Vagina (tissue), 2 donors: ENCODE measurements at places on chromosomes 16 and 17.
A peak's percentile ranks its signal among the peaks of the same experiment; 100 is the strongest.

- no peak for DNase-seq
These were observed 18.9 kb downstream of the COG1 start for GRCh38 chr17:73211745-73212144.

GRCh38 chr16:87178977-87179376, 138.2 kb downstream of the C16orf95 start:
- no peak for DNase-seq

DNA sequence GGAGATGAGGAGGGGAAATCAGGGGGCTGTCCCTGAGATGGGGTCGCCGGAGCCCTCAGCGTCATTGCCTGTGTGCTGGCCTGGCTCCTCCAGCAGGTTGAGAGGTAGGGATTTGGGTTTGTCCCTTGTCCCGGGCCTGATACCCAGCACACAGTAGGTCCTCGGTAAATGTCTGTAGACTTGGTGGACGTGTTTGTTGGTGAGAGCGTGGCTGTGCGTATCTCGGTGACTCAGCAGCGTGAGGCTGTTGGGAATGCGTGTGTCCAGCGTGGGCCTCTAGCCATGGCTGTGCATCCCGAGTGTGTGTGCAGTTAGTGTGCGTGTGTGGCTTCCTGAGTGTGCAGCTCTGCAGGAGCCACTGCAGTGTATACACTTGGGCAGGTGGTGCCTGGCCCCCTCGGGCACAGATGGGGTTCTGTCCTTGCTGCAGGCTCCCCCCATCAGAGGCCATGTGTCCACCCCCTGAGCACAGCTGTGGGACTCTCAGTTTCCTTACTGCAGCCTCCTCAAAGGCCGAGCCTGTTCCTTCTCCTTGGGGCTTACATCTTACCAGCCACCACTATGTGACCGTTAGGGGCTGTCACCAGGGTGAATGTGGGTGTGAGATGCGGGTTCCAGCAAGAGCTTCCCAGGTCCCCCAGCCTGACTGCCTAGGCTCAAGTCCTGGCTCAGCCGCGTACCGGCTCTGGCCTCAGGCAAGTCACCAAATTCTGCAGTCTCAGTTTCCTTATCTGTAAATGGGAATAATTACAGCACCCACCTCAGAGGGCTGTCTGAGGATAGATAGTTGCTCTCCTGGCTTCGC, 5.7 kb downstream of the NECAB2 start:
- DNase-seq: no peak

GRCh38 chr17:48596000-48596734, 2.6 kb upstream of the HOXB5 start:
- no peak for DNase-seq

DNA sequence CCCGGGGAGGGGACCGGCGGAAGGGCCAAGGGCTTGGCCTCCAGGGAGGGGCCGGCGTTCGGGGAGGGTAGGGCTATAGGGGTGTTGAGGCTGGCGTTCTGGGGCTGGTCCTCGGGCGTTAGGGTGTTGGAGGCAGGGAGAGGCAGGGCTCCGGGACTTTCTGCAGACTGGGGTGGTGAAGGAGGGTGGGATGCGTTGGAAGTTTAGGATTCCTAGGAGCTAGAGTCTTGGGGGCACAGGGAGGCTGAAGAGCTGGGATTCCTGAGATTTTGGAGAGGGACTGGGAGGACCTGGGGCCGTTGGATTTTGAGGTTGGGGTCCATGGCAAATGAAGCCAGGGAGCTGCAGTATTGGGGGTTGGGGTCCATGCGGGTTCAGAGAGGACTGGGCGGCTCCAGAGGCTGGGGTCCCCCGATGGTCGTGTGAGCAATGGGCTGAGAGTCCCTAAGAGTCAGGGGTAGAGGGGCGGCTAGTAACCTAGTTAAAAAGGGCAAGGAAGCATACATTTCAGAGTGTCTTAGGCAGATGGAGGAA, 740 bp downstream of the NFATC2IP start:
- DNase-seq: no peak

- no peak for DNase-seq
These were observed 1.8 kb downstream of the PLLP start for GRCh38 chr16:57282510-57283213.

DNA sequence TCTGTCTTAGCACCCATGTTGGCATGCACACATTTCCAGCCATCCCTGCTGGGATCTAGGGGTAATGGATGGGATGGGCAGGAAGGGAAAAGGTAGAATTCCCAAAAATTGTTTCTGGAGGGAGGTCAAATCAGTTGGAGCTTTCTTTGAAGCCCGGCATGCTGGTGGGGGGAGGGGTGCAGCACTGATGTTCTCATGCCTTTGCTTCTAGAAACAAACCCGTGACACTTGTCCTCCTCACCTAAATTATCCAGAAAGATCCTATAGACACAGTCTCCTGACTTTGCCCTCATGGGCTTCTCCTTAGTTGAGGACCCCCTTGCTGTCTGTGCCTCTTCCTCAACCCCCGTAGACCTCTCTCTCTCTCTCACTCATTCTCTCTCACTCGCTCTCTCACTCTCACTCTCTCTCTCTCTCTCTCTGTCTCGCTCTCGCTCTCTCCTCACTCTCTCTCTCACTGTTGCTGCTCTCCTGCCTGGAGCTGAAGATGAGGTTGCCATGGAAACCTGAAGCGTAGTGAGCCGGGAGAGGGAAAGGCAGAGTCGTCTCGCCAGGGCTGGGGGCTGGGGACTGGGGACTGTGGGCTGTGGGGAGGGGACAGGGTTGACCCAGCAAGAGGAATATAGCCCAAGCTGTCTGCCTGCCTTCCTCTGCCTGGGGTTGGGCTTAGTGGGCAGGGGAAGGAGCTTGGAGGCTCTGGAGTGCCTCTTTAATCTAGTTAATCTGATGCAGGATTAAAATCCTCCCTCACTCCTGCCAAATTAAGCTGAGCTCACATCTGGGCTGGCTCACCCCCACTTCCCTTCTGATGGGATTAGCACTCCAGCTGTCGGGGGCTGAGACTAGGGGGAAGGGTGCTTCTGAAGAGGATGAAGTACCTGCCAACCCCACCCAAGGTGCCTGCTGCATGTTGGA, 16.1 kb downstream of the LASP1 start:
- no peak for DNase-seq

DNA sequence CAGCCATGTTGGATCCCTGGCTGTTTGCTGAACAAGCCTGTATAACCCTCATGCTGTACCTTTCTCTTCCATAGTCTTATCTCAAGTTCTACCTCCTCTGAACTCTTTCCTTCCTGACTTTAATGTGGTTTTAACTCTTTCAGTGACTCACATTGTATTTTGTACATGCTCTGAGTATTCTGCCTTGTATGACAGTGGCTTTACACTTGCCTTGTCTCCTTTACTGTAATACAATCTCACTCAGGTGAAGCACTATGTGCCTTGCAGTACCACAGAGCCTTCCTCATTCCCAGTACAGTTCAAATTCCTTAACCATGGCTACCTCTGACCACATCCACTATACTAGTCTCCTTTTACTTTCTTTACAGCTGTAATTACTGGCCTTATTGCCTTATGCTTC, 14.1 kb downstream of the PSMD11 start:
- no peak for DNase-seq

- DNase-seq: no peak
These were observed 20.2 kb downstream of the CDK5RAP3 start for GRCh38 chr17:47990962-47991731.

DNA sequence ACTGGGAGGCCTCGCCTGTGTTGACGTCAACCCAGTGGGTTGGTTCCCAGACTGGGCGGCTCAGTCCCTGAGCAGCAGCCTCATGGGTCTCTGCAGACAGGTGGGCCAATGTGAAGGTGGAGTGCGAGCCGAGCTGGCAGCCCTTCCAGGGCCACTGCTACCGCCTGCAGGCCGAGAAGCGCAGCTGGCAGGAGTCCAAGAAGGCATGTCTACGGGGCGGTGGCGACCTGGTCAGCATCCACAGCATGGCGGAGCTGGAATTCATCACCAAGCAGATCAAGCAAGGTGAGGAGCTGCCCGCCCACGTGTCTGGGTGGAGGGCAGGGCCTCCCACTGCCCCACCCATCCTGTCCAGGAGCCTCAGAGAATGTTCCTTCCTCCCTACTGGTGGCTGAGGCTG, 44.1 kb downstream of the MRC2 start:
- DNase-seq: no peak

DNA sequence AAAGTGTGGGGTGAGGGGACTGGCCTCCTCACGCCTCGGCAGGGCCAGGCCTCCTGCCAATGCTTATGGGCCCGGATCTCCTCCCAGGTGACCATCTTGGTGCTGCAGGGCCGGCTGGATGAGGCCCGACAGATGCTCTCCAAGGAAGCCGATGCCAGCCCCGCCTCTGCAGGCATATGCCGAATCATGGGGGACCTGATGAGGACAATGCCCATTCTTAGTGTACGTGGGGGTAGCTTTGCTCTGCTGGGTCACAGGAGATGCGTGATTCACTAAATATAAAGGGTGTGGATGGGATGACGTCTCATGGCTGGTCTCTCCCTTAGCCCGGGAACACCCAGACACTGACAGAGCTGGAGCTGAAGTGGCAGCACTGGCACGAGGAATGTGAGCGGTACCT, 19.5 kb downstream of the NUP85 start:
- DNase-seq: no peak

- DNase-seq: no peak
These were observed 17.9 kb upstream of the SPN start for GRCh38 chr16:29644973-29645693.

DNA sequence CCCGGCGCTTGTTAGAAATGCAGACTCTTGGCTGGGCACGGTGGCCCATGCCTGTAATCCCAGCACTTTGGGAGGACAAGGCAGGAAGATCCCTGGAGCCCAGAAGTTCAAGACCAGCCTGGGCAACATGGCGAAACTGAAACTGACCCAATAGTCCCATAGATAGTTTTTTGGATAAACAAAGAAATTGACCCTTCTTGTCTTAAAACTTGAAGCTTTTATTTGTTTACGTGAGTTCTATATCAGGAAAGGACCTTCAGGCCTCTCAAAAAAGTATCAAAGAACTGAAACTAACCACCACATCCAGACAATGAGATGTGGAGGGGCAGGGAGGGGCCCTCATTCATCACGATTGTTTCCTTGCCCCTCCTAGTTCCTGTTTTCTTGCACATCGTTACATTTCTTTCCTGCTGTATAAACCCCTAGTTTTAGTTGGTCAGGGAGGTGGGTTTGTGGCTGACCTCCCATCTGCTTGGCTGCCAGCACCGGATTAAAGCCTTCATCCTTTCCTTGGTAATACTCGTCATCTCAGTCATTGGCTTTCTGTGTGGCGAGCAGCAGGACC, 29.9 kb upstream of the PRM1 start:
- no peak for DNase-seq

DNA sequence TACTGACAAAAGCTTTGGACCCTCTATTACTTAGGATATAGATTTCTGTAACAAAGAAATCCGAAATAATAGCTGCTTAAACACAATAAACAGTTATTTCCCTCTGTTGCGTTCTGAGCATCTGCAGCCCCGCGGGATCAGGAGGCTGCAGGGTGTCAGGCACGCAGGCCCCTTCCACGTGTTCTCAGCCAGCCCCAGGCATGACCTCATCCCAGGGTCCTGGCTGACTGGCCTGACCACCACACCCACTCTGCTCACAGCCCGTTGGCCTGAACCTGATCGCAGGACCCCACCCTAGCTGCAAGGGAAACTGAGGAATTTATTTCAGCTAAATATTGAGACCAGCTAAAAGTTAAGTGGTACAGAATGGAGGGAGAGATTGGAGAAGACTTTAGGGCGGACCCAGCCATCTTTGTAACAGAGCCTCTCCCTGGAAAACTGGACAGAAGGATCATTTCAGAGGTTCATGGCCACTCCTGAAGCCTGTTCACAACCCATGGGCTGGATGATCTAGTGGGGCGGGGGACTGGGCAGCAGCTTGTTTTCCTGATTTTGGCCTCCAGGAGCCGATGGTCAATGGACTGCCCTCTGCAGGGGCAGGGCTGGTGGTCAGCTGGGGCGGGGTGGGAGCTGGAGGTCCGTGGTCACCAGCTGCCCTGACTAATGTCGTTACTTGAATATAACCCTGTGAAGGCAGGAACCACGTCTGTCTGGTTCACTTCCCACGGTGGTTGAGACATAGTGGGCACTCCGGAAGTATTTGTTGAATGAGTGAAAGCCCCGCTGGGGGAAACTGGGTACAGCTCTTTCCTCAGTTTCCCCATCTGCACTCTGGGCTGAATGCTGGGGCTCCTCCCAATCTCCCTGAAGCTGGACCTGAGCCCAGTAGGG, 10.9 kb downstream of the CETP start:
- no peak for DNase-seq

DNA sequence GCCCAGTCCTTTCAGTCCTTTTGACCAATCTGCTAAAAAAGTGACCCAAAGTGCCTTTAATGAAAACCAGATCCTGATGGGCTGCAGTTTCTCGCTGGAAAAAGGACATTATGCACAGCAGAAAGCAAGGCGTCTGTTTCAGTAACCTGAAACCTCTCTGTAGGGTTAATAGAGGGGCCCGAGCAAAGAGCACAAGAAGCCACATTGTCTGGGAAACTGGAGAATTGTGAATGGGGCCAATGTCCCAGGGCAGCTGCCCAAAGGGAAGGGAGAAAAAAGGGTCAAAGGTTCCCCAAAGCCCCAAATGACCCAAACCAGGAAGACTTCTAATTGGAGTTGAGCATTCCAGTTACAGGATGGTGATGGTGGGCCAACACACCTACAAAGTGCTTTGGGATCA, 3.0 kb downstream of the OTOA start:
- no peak for DNase-seq

- no peak for DNase-seq
These were observed 34.0 kb downstream of the CPNE2 start for GRCh38 chr16:57126411-57126810.

- no peak for DNase-seq
These were observed 70.1 kb downstream of the SMG6 start for GRCh38 chr17:2233441-2233947.

GRCh38 chr17:43766413-43767052, 7.9 kb upstream of the SOST start:
- no peak for DNase-seq

- DNase-seq: no peak
These were observed 22.6 kb downstream of the SMPD3 start for GRCh38 chr16:68425498-68426346.

GRCh38 chr17:75996665-75997590, 3.7 kb upstream of the CDK3 start:
- DNase-seq: peak; percentile 83

DNA sequence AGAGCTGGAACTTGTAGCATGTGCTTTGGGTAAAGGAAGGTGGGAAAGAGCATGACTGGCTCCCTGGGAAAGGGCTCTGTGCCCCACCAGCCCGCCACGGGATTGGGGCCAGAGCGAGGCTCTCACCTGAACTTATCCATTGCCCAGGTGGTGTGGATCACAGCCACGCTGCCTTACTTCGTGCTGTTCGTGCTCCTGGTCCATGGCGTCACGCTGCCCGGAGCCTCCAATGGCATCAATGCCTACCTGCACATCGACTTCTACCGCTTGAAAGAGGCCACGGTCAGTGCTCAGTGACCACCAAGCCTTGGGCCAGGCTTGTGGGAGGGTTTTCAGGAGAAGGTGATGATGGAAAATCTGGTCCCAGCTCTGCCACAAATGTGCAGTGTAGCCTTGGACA, 36.0 kb downstream of the SLC6A2 start:
- DNase-seq: no peak
